ENCODE measurements at places on chromosomes 6 and 20. TPM values are rescaled to one million over a fixed set of nuclear protein-coding genes. Genes with fewer than 3 reads are reported as not detected.

DNA sequence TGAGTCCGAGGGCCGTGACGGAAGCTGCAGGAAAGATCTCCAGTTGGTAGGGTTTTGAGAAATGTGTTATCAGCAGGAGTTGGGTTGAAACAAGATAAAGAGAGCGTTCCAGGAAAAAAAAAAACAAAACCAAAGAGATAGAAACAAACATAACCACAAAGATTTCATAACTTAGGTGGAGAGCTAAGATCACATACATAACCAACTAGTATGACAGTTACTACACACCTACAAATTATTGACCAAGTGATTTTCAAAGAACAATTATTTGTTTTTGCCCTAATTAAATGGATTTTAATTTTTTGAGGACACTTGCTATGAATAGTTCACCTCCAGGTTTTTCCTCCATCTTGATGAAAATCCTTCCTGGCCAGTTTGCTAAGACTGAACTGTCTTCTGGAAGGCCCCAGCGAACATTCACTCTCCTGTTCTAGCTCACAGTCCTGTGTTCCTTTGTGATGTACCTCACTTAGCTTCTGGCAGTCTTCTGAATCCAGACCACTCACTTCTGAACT lies 69.4 kb downstream of the SNX9 start:
- H3K36me3 ChIP-seq, result peaks cover 9% of the 10 kb centered on the region
- no peak overlapping the region for H3K27ac ChIP-seq
- no peak for DNase-seq
- H3K4me1 ChIP-seq, result no peaks in the 10 kb centered on the region
- H3K27me3 ChIP-seq, result no peaks in the 10 kb centered on the region

DNA sequence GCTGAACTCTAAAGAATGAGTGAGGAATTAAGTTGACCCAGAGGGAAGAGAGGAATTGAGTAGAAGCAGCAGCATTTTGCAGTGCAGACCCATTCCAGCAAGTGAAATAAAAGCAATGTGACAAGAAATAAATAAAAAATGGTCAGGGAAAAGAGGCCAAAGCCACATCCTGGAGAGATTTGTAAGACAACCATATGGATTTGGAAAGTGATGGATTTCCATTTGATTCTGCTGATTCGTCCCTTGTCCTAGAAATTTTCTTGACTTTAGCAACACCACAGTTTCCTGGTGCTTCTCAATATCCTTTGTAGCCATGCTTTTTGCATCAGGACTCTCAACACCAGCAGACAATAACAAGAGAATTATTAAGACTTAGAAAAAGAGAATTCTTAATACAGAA lies 29.8 kb downstream of the ANKEF1 start:
- H3K36me3 ChIP-seq, result no peaks in the 10 kb centered on the region
- no peaks in the 10 kb centered on the region for H3K27me3 ChIP-seq
- no peak overlapping the region for H3K4me3 ChIP-seq

CASS4 gene
- total RNA-seq, result 0.98 TPM

DNA sequence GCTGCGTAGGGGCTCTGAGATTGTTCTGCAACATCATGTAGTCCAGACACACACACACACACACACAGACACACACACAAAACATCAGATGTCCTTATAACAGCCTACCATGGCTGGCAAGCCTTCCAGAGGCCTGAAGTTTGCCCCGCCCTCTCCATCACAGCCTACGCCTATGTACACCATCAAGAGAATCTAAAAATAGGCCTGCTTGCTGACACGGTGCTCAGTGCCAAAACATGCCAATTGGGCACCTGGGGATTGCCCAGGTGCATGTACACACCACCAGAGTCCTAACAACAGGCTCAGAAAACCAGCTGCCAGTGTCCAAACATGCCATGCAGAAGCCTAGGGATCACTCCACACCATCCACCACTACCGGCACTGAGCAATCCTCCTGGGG lies 391.7 kb upstream of the SPTLC3 start:
- no peak overlapping the region for H3K4me3 ChIP-seq
- no peak overlapping the region for H3K27ac ChIP-seq
- H3K4me1 ChIP-seq, result no peaks in the 10 kb centered on the region
- DNase-seq, result no peak
- no peaks in the 10 kb centered on the region for H3K36me3 ChIP-seq
- no peaks in the 10 kb centered on the region for H3K27me3 ChIP-seq

DNA sequence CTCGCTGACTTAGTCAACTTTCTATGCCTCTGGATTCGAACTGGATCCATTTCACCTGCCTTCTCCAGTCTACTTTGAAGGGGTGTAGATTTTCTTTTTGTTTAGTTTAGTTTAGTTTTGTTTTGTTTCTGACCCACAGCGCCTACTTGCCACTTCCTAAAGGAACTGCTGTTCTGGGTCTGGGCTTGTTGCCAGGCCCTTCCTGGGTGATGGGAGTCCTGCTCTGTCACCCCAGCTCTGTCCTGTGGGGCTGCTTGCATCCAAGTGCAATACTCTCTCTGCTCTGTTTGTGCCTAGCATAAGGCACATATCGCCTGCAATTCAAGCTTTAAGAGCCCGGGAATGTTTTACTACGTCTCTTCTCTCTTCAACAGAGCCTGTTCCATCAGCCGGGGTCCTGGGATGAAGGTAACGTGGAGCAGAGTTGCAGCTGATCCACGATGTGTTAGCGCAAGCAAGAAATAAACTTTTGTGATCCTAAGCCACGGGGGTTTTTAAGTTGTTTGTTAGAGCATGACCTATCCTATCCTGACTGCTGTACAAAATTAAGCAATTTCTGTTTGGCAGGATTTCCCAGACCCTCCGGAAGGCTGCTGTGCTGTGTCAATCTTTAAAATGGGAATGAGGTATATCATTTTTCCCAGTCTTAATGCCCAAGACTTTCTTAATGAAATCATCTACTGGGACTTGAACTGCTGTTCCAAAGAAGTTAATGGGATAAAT lies 30.9 kb upstream of the TAGAP start:
- H3K27me3 ChIP-seq, result no peaks in the 10 kb centered on the region
- H3K4me3 ChIP-seq, result no peak overlapping the region
- H3K4me1 ChIP-seq, result no peaks in the 10 kb centered on the region
- peak; percentile 84 for DNase-seq
- H3K27ac ChIP-seq, result no peak overlapping the region

DNA sequence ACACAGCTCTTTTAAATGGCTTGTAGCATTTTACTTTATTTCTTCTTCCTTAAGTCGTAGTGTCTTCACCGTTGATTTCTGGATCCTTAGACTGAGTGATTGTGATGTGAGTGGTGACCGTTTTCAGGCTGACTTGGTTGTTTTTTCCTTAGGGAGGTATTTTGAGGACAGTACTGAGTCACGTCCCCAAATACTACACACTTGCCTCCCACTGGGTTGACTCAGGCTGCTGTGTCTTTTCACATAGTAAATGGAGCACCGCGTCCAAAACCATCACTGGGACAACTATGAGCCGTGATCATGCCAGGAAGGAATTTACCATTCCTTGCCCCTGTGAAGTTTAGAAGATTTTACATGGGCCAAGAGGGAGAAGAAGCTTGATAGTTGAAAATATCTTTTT lies 174.1 kb downstream of the FARS2 start:
- H3K27ac ChIP-seq, result no peak overlapping the region
- DNase-seq, result no peak
- no peak overlapping the region for H3K4me3 ChIP-seq
- H3K27me3 ChIP-seq, result no peaks in the 10 kb centered on the region
- H3K36me3 ChIP-seq, result no peaks in the 10 kb centered on the region

- H3K4me1 ChIP-seq, result no peaks in the 10 kb centered on the region
- no peaks in the 10 kb centered on the region for H3K27me3 ChIP-seq
- H3K36me3 ChIP-seq, result no peaks in the 10 kb centered on the region
- H3K4me3 ChIP-seq, result no peak overlapping the region
- no peak for DNase-seq
These were observed 21.7 kb downstream of the GFOD1 start for GRCh38 chr6:13465734-13466133.

GRCh38 chr6:163490826-163491577 lies 76.5 kb downstream of the QKI start:
- H3K4me3 ChIP-seq, result no peak overlapping the region
- H3K27ac ChIP-seq, result peak overlapping the region; percentile 39
- no peaks in the 10 kb centered on the region for H3K27me3 ChIP-seq

PPARD gene
- 17.3 TPM for total RNA-seq

- H3K27me3 ChIP-seq, result no peaks in the 10 kb centered on the region
- no peak for DNase-seq
- no peak overlapping the region for H3K4me3 ChIP-seq
- H3K4me1 ChIP-seq, result no peaks in the 10 kb centered on the region
These were observed 221.8 kb upstream of the GGTLC1 start for GRCh38 chr20:24210356-24210755.

DNA sequence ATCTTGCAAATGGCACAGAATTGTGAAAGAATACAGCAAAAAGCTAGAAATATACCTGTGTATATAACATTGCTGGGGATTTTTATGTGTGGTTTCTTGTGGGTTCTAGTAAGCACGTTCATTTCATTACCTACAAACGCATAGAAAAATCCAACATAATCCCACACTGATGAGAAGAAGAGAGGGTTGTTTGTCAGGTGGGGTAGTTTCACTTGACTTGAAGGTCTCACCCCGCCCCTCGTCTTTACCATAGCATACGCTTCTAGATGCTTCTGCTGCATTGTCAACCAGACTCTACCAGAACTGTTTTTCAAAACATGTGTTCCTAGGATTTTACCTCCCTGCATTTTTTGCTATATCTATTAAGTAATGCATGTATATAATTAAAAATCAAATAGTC lies 284.1 kb upstream of the TAB2 start:
- H3K27ac ChIP-seq, result peak overlapping the region; percentile 1
- peaks cover 29% of the 10 kb centered on the region for H3K4me1 ChIP-seq
- no peaks in the 10 kb centered on the region for H3K36me3 ChIP-seq
- DNase-seq, result no peak
- no peaks in the 10 kb centered on the region for H3K27me3 ChIP-seq
- no peak overlapping the region for H3K4me3 ChIP-seq

- no peak overlapping the region for H3K27ac ChIP-seq
- no peak overlapping the region for H3K4me3 ChIP-seq
- no peaks in the 10 kb centered on the region for H3K4me1 ChIP-seq
These were observed 19.8 kb upstream of the TREM1 start for GRCh38 chr6:41306187-41306854.

- DNase-seq, result no peak
- H3K4me3 ChIP-seq, result no peak overlapping the region
- no peak overlapping the region for H3K27ac ChIP-seq
- H3K4me1 ChIP-seq, result peaks cover 6% of the 10 kb centered on the region
- no peaks in the 10 kb centered on the region for H3K36me3 ChIP-seq
These were observed 7.4 kb upstream of the CD24 start for GRCh38 chr6:106981926-106982325.

DNA sequence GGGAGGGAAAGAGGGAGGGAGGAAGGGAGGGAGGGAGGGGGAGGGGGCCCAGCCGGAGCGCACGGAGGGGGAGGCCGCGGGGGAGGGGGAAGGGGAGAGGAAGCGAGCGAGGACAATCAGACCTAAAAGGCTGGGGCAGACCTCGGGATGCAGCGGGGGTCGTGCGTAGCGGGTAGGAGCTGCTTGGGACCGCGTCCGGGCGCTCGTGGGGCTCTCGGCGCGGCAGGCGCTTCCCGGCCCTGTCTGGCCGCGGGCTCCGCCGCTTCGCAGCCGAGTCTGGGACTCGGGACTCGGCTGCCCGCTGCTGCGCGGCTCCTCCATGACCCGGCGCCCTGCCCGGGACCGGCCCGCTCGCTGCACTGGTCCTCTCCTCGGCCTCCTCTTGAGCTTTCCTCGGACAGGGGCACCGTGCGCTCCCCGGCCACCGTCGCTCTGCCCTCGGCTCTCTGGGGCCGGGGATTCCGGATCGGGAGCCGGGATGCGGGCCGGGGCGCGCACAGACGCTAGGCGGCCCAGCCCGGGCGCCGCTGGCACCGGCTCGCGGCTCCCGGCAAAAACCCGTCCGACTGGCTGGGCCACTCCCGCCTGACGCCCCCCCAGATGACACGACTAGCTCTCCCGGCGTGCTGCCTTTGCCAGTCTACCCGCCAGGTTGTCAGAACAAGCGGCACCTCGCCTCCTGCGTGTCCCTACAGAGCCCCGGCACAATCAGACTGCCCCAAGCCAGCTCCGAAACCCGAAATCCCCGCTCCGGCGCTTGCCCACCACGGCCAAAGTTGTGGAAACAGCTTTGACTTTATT lies 2.2 kb downstream of the TFAP2A start:
- no peaks in the 10 kb centered on the region for H3K36me3 ChIP-seq
- peak overlapping the region; percentile 53 for H3K4me3 ChIP-seq
- H3K27me3 ChIP-seq, result peaks cover 72% of the 10 kb centered on the region
- H3K27ac ChIP-seq, result no peak overlapping the region

DNA sequence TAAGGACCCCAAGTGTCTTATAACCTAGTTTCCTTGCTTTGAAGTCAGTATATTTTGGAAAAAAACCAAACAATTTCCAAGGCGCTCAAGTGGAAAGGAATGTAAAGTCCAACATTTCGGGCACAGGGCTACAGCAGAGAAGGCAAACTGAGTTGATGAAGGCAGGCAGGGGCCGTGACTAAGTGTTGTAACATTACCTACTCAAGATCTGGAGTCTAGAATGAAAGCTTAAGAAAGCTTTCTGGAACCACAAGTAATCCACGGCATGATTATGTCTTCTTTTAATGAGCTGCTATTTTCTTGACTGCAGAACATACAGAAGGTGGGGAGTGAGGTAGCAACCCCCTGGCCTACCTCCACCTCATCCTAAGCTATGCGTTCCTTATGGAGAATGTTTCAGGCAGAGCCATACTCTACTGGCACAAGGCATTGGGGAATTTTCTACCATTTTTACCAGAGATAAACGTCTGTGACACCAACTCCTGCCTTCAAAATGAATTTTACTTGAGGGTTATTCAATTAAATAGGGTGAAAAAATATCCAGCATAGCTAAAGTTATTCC lies 4.3 kb downstream of the PPP1R10 start:
- no peak overlapping the region for H3K4me3 ChIP-seq
- no peaks in the 10 kb centered on the region for H3K27me3 ChIP-seq
- H3K27ac ChIP-seq, result peak overlapping the region; percentile 98
- H3K36me3 ChIP-seq, result peaks cover 25% of the 10 kb centered on the region
- H3K4me1 ChIP-seq, result peaks cover 46% of the 10 kb centered on the region
- DNase-seq, result peak; percentile 83

CST5 gene
- not detected for total RNA-seq

- H3K27ac ChIP-seq, result no peak overlapping the region
- H3K4me3 ChIP-seq, result no peak overlapping the region
- no peaks in the 10 kb centered on the region for H3K27me3 ChIP-seq
- H3K4me1 ChIP-seq, result no peaks in the 10 kb centered on the region
- no peaks in the 10 kb centered on the region for H3K36me3 ChIP-seq
These were observed 193.1 kb downstream of the SIM1 start for GRCh38 chr6:100271625-100272024.

- no peak for DNase-seq
- H3K36me3 ChIP-seq, result no peaks in the 10 kb centered on the region
- peaks cover 4% of the 10 kb centered on the region for H3K4me1 ChIP-seq
- no peak overlapping the region for H3K4me3 ChIP-seq
- no peak overlapping the region for H3K27ac ChIP-seq
These were observed 118.9 kb downstream of the QKI start for GRCh38 chr6:163533443-163533842.

HDGFL1 gene
- total RNA-seq, result not detected

All from thyroid gland (tissue), 4 donors.